ENCODE measurements at places on chromosomes 2 and 18.
A peak's percentile ranks its signal among the peaks of the same experiment; 100 is the strongest.

DNA sequence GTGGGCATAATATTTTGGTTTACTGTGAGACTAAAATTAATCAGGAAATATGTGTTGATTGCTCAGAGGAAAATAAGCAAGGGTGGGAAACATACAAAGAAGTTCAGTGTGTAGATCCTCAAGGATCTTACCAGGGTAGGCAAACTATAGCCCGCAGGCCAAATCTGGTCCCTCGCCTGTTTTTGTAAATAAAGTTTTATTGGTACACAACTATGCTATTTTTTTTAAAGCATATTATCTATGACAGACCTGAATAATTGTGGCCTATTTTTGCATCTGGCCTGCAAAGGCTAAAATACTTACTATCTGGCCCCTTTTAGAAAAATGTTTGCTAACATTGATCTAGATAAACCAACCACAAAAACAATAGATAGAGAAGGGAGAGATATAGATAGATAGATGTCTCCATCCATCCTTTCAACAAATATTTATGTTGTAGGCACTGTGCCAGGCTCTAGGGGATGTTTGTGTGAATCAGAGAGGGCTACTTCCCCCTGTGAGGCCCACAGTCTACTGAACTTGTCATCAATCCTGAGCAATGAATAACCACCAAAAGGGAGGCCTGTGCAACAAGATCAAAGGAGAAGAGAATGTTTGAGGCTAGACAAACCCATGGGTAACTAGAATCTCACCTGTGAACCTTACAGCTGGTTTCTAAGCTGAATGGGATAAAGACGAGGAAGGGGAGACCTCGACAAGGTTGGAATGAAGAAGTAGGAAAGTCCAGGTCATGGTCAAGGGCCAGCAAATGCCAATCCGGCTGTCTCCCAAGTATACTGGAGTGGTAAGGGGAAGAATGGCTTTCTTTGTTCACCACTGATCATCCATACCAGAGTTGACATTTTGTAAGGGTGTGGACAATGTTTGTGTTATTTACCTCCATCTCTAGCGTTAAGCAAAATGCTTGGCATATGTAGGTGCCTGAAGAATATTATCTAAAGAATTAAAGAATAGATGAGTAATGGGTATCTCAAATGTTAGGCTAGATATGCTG lies 23.6 kb downstream of the ALPK2 start:
- peak; percentile 94 for DNase-seq

DNA sequence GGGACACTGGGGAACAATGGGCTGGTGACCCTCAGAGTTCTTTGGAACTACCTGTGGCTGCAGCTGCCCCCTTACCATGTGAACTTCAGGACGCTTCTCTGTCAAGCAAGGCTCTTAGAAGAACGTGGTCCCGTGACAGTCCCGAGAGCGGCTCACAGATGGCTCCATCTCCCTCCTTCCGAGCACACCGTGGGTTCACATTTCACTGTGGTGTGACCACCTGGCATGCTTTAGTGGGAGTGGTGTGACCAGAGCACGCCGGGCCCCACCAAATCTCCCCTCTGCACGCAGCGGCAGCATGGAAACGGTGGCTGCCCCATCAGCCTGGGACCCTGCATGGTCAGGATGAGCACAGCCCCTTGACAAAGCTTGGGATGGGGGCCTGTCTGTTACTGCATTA lies 9.7 kb upstream of the TPO start:
- DNase-seq = no peak

GRCh38 chr2:109170645-109171044 lies 41.6 kb downstream of the SH3RF3 start:
- no peak for DNase-seq

DNA sequence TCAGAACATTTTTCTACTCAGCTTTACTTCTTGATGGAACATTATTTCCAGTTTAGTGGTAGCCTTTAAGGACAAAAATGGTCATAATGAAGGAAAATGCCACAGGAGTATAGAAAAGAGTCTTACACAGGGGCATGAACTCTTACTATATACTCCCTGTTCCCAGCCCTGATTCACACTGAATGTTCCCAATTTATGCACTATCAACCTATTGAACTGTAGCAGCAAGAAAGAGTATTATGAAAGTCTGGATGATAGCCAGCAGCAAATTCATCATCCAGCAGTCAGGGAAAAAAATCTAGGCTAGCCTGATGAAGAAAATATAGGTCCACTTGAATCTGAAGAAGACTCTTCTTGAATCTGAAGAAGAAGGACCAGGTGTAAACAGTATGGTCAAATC lies 1170.3 kb upstream of the CHAC2 start:
- peak; percentile 67 for DNase-seq

DNA sequence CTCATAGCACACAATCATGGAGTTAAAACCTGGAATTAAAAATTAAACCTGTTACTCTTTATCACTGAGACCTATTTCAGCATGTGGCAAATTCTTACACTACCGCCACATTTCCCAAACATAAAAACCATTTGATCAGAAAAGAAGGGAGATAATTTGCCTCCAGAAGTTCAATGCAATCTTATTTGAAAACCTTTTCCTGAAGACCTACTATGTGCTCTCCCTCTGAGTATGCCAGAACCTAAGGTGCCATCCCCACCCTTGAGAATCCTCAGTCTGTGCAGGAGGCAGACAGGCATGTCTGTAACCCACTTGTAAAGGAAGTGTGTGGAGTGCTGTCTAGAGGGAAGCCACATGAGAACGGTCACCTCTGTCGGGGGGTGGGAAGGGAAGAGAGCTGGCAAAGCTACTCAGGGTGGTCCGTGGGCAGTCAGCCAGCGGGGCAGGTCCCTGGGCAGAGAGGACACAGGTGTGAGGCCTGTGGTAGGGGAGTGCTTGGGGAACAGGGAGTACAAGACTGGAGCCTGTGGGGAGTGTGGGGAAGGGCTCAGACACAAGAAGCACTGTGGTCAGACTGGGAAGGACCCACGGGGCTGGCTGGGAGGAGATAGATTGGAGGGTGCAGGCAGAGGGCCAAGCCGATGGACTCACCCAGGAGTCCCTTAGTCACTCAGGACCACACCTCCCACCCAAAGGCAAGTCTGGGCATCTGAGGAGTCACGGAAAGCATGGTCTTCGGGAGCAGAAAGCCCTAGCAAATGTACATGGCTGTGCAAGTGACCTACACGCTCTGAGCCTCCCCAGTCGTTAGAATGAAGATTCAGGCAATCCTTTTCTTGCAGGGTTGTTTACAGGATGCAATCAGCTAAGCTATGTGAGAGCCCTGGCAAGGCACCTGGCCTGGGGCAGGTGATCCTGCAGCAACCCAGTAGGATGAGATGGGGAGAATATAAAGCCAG lies 22.8 kb downstream of the CRACDL start:
- DNase-seq = peak; percentile 6

GRCh38 chr18:21100146-21100545 lies 11.5 kb downstream of the ROCK1 start:
- DNase-seq = no peak

- peak; percentile 67 for DNase-seq
Observed at GRCh38 chr2:42493468-42494354, at the start of gene KCNG3. Gene KCNG3, minus strand, starts transcription at chr2:42493982. Its CDS starts 481 bp downstream, at chr2:42493501.

- DNase-seq = no peak
Observed at GRCh38 chr18:22296304-22296703, 121.4 kb downstream of the CTAGE1 start.

GRCh38 chr2:161994761-161995520 lies 79.1 kb downstream of the DPP4 start:
- no peak for DNase-seq

DNA sequence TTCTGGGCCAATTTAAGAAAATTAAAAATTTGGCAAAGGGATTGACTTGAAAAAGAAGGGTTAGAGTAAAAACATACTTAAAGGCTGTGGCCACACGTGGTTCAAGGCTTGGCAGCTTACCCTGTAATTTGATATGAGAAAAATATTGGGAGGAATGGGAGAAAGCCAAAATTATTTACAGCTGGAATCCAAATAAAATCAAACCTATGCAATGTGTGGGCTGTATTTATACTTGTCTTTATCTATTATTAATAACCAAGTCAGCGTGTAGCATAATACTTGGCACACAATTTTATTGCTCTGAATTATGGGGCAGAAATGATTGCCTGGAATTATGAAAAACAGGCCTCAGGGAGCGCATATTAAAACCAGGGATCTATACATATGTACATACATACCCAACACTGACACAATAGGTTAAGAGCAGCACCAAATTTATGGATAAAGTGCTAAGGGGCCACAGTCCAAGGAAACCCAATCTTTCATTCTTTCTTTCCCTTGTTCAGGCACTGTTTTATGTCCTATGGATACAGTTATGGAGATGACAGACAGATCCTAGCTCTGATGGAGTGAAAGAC lies 35.6 kb downstream of the FAM124B start:
- DNase-seq = peak; percentile 19

GRCh38 chr2:43082903-43083677 lies 143.3 kb downstream of the ZFP36L2 start:
- no peak for DNase-seq

DNA sequence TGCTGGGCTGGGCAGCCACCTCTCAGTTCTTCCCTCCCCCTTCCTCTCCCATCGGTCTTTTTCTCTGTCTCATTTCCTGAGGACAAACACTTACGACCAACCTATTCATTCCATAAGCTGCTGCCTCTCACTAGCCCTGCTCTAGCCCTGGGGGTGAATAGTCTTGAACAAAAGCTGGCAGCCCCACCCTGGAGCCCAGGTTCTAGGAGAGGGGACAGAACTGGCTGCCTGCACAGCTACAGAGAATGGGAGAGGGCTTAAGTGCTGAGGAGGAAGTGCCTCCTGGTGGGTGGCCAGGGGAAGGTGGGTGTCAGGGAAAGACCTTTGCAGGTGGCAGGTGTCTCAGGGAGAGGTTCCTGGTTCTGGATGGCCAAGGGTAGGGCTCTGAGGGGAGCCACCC lies 22.8 kb downstream of the ANO7 start:
- DNase-seq = no peak

DNA sequence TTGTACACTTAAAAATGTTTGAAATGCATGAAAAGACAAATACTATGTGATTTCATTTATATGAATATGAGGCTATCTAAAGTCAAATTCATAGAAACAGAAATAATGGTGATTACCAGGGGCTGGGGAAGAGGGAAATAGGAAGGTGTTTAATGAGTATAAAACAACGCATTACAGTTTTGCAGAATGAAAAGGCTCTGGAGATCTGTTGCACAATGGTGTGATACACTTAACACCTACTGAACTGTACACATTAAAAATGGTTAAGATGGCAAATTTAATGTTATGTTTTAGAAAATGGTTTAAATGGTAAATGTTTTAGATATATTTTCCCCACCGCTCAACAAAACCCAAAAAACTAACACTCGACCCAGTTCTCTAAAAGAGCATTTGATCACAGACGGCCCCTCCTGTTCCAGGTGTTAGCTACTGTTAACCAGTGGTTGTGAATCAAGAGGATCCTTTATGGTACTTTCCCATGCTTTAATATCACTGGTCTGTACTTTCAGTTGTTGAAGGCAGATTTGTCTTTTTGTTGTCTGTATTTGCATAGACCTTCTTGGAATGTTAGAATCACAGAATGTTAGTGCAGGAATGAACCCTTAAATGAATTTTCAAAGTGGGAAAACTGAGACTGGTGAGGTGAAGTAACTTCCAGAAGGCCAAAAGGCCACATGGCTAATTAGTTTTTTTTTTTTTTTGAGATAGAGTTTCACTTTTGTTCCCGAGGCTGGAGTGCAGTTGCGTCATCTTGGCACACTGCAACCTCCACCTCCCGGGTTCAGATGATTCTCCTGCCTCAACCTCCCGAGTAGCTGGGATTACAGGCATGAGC lies 10.2 kb downstream of the RAB10 start:
- peak; percentile 62 for DNase-seq

DNA sequence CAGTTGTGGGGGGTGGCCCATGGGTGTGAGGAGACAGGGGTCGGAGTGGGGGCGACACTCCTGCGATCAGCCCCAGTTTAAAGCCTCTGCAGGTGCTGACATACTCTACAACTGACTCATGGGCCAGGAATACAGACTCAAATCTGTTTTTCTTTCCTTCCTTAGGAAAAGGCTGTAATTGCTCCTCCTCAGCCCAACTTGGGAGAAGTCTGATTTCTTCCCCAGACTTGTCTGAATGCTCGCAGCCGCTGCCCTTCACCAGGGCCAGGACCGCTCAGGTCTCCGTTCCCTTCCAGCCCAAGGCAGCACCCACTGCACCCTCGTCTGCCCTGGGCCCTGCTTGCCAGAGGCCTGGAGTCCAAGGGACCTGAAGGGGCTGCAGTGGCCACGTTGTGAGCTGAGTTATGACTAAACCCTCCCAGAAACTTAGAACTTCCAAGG lies 41.3 kb downstream of the RHOB start:
- DNase-seq = no peak

GRCh38 chr2:75493230-75493629 lies 67.5 kb downstream of the EVA1A start:
- DNase-seq = no peak

- DNase-seq = no peak
Observed at GRCh38 chr18:7548721-7549120, 18.4 kb upstream of the PTPRM start.

GRCh38 chr2:109351164-109351756 lies 222.3 kb downstream of the SH3RF3 start:
- peak; percentile 46 for DNase-seq

DNA sequence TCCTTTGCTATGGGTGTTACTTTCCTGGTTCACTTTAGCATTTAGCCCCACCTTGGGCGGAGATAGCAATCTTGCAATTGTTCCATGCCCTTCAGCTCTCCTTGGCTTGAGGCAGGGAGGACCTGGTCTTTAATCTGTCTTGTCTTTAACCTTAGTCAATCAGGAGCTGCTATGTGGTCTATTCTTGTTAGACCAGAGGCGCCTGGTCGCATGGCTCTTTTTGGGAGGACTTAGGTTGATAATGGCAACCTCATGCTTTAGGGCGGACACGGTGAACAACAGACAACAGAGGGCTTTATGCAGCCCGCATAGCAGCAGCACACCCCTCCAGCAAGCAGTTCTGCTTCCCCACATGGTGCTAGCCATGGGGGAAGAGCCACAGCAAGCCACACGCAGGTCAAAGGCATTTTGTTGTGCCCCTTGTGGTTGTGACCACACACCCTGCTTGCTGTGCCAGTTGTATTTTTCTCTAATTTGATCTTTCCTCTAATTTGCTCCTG lies 17.7 kb upstream of the ZDBF2 start:
- DNase-seq = no peak

DNA sequence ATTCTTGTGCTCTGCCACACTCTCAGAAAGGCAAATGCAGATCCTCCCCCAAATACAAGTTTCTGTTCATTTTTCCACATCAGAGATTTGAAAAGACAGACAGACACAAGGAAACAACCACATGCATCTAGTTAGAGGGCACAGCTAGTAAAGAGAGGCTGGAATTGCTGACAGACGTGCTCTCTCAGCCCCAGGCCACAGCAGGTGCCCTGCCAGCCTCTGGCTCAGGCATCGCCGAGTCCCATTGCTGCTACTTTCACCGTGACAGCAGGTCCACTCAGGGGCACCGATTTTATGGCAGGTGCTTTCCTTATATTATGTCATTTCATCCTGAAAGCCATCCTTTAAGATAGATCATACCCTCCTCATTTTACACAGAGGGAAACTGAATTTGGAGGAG lies 507.5 kb downstream of the EIPR1 start:
- DNase-seq = no peak

- peak; percentile 41 for DNase-seq
Observed at GRCh38 chr2:169452080-169452479, 27.2 kb upstream of the BBS5 start.
